ENCODE measurements at places on chromosomes 16 and 17.

DNA sequence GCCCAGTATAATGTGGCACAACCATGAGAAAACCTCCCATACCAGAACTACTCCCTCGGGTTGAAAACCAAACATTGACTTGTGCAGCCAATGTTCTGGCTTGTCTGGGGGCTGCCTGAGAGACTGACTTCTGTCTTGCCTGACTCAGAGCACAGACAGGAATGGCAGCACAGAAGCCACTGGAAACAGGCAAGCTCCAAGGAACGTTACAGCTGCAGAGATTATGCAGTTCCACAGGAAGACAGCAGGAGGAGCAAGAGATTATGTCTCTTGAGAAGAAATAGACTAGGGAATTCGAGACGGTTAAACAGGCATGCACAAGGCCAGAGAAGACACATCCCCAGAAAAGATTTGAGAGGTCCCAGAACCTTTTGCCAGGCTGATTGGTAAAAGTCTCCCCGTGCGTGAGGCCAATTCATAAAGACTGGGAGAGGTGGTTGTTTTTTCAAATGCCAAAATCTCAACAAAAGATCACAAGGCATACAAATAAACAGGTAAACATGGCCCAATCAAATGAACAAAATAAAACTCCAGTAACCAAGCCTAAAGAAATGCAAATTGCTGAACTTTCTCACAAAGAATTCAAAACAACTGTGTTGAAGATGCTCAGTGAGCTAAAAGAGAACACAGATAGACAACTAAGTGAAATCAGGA is 90.6 kb upstream of the CDH5 start:
- no peak for DNase-seq

GRCh38 chr17:81403671-81404534 is 8.6 kb downstream of the BAHCC1 start:
- no peak for DNase-seq

DNA sequence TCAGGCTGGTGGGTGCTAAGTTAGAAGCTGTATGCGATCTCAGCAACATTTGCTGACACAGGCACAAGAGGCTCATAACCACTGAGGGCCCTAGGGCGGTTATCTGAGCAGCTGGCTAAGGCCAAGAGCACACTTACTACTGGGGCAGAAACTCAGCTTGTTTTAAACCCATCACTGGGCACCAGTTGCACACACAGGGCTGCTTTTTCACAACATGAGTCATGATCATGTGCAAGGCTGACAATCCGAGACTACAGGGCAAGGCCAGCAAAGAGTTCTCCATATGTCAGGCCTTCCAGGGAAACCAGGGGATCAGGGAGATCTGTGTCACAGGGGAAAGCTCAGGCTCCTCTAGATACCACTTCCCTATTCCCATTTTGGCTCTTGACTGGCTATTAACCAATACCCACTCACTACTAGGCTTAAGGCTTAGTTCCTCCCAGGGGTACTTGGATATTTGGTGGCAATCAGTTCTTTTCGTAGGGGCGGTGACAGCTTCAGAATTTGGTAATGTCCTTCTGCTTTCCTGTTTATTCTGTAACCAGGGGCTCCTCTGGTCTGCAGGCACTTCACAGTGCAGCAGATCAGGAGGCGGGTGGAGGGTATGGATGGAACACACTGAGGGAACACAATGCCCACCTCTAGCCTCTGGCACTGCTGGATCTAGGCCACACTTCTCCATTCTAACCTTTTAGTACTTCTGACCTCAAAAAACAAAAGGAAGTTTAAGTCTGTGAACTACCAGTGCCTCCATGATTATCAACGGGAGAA is 44.9 kb upstream of the ERN1 start:
- no peak for DNase-seq

DNA sequence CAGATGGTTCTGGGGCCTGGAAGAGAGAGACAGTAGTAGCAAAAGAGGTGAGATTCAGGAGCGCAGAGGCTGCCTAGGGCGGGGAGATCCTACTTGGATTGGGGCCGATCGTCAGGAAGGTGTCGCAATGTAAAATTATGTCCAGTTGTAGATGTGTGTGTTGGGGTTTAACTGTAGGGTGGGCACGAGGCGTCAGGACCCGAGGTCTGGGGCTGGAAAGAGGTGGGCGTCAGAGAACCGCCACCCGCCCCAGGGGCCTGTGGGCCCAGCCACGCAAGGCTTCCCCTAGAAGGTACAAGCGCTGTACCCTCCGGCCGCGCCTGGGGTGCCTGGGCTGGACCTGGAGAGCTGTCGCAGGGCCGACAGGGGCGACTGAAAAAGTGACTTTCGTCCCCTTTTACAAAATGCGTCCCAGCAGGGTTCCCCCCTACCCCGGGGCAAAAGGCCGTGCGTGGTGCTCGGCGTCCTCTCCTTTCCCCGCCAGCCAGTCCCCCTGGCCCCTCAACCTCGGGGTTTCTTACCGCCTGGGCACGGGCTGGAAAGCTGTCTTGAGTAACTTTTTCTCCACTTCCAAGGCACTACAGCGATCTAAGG is 2.8 kb downstream of the IRX3 start:
- DNase-seq = no peak

DNA sequence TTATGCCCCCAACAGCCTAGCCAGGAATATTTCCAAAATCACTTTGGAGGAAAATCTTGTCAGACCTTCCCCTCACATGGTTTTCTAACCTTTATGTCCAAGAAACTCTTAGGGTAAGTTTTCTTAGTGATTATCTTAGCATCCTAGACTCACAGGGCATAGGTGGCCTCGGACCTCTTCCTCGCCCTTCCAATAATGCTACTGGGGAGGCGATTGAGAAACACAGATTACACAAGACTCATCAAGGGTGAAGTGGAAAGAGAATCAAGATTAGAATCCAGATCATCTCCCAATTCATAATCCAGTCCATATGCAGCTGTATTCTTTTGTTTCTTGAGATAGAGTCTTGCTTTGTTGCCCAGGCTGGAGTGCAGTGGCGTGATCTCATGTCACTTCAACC is 358.4 kb upstream of the CDH5 start:
- no peak for DNase-seq

- no peak for DNase-seq
Measured at GRCh38 chr17:63381101-63381729, 64.9 kb downstream of the CYB561 start.

- no peak for DNase-seq
Measured at GRCh38 chr17:9144502-9145249, 123.4 kb downstream of the NTN1 start.

- peak; percentile 44 for DNase-seq
Measured at GRCh38 chr16:89722392-89723278, 1.3 kb downstream of the ZNF276 start.

- no peak for DNase-seq
Measured at GRCh38 chr16:29831490-29831889, 11.2 kb downstream of the MVP start.

GRCh38 chr16:20380782-20381181 is 23.8 kb downstream of the PDILT start:
- DNase-seq = no peak

DNA sequence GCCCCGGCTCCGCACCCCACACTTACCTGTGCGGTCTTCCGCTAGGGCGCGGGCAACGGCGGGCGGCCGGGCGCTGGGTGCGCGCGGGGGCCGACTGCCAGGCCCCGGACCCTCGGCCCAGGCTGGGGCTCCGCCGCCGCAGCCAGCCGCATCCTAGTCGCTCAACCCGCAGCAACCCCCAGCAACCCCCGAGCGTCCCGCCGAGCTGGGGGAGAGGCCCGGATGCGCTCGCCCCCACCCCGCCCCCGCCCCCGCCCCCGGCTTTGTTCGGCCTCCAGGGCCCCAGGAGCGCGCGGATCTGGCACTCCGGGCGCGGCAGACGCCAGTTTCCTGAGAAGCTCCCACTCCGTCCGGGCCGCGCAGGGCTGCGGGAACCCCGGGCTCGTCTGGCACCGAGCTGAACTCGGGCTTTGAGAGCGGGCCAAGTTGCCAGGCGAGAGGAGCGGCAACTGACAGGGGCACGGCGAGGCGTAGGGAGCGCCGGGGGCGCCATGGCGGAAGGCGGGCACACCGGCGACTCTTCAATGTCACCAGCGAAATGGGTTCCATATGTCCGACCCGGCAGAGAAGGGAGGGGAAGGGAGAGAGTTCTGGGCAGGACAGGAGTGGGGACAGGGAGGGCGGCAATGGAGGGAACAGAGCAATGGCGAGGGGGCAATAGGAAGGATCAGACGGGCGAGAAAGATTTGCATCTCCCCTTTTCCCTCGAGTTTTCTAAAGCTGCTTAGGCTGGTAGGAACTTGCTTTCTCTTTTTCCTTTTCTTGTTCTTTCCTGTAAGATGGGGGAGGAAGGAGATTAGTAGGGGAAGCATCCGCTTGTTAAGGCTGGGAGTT is 13.7 kb downstream of the HOXB4 start:
- DNase-seq = no peak

GRCh38 chr16:74107795-74108610 is 188.6 kb upstream of the PSMD7 start:
- DNase-seq = no peak

DNA sequence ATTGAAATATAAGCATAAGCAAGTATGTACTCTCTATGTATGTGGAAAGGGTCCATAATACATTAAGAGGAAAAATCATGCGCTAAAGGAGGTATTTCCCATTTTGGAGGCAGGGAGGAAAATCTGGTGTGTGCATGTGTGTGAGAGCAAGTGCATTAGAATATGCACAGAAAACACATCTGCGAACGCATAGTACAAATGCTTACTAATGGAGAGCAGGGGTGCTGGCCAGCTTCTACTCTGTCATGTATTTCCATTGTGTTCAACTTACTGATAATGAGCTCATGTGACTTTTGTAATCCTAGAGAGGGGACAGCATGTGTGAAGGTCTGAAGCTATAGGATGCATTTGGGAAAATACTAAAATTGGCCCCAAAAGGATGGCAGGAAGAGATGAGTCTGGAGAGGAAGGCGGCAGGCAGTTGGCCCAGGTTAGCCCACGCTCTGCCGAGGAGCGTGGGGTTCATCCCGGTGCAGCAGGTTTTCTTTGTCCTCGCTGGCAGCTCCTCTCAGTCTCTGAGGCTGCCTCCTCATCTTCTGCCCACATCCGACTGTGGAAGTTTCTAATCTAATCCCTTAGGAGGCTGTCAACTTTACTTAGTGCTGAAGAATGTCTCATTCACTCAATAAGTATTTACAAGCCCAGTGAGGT is 17.8 kb upstream of the KSR1 start:
- no peak for DNase-seq

- DNase-seq = no peak
Measured at GRCh38 chr17:38786372-38786771, 13.0 kb downstream of the PIP4K2B start.

DNA sequence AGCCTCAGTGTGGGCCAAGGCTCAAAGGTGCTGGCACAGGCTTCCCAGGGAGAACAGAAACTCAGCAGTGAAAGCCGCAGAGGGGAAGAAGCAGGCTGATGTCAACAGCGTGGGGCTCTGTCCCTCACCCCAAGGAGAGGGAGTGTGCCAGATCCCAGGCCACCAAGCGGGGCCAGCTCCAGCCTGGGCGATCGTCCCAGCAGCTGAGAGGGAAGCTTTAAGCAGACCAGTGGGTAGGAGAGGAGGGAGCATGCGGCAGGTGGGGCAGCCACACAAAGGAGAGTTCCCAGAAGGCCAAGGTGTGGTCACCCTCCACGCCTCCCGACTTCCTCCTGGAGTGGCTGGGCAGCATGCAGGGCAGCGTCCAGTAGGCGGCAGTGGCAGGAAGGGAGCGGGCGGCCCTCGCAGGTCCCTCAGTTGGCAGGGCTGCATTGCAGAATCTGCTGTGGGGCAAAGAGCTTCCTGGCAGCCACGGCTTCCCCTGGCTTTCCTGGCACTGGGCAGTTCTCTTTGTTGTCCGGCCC is 6.0 kb downstream of the SYNGR2 start:
- DNase-seq = no peak

- no peak for DNase-seq
Measured at GRCh38 chr16:79162977-79163376, 437.6 kb downstream of the MAF start.

GRCh38 chr16:4957720-4958509 is at the start of gene SEC14L5:
TSS of gene SEC14L5 (plus strand) at chr16:4958330. CDS start at chr16:4959324, 994 bp downstream.
- DNase-seq = peak; percentile 91

- no peak for DNase-seq
Measured at GRCh38 chr17:44159519-44160210, 10.8 kb upstream of the ASB16 start.

DNA sequence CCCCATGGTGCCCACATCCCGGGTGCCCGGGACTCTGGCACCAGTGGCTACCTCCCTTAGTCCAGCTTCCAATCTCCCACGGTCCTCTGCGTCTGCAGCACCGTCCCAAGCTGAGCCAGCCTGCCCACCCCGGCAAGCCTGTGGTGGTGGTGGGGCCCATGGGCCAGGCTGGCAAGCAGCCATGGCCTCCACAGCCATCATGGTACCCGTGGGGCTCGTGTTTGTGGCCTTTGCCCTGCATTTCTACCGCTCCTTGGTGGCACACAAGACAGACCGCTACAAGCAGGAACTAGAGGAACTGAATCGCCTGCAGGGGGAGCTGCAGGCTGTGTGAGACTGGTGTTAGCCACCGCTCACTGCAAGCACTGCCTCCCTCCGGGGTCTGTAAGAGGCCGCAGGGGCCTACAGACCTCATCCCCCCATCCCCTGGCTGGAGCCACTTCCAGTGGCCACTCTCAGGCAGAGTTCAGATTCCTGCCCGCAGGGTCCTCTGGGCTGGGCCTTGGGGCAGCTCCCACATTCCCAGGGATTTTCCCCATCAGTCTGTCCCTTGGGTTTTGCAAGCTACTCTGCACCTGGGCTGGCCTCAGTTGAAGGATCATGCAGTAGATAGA is 3.9 kb upstream of the SETD1A start:
- peak; percentile 32 for DNase-seq

- DNase-seq = no peak
Measured at GRCh38 chr16:87042551-87043230, 274.5 kb downstream of the C16orf95 start.

DNA sequence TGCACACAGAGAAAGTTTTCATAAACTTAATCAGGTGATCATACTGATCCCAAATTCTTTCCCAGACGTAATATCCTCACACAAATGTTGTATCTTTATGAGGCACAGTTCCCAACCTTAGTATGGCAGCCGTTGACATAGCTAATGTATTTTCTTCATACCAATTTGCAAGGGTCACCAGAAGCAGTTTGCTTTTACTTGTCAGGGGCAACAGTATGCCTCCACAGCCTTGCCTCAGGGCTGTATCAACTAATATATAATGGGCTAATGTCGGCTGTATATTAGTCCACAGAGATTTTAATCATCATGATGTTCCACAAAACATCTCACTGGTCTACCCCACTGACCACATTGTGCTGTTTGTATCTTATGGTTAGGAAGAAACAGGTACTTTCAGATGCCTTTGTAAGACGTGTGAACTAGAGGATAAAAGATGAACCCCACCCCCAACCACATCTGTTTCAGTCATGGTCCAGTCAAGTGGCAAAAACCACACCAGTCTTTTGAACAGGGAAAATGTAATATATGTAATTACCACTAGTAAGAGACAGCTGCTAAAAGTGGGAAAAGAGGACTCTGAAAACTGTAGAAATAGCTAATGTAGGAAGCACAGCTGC is 55.2 kb downstream of the GAN start:
- DNase-seq = no peak

DNA sequence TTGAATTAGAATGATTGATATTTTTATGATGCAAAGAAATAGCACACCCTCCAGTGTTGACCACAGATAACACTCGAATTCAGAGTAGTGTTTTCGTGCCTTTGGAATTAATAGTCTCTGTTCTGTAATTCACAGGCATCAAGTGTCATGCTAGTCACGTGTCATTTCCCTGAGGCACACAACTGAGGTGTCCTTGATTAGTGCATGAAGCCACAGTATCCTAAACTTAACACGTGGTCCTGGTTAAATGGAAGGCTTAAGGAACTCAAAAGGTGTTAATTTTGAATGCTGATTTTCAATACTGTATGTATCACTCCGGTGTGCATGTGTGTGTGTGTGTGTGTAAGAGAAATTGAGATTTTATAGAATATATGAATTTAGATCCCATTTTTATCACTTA is 625.6 kb downstream of the TMEM114 start:
- DNase-seq = no peak

- DNase-seq = no peak
Measured at GRCh38 chr17:75244133-75244866, 17.1 kb downstream of the GGA3 start.
